HuH-7.5 (cell line): ENCODE measurements at places on chromosomes 7 and 10.

GRCh38 chr10:3699916-3700315, 85.1 kb downstream of the KLF6 start:
- no peak for DNase-seq

- no peak for DNase-seq
Measured at GRCh38 chr10:27912231-27912630, 86.6 kb downstream of the ODAD2 start.

DNA sequence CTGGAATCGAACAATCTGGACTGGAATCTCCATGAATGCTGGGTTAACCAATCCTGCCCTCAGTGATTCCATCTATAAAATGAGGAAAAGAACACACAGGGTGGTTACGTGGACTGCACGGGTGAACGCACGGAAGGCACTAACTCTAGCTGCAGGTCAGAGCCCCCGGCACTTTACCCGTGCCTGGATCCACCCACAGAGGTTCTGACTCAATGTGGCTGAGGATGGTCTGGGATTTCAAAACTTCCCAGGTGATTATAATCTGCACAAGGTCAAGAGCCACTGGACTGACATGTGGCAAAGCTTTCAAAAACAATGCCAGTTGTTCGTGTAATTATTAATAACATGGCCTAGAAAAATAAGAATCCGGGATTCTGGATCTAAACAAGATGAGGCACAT, 29.2 kb downstream of the KIAA1549 start:
- DNase-seq, result no peak

DNA sequence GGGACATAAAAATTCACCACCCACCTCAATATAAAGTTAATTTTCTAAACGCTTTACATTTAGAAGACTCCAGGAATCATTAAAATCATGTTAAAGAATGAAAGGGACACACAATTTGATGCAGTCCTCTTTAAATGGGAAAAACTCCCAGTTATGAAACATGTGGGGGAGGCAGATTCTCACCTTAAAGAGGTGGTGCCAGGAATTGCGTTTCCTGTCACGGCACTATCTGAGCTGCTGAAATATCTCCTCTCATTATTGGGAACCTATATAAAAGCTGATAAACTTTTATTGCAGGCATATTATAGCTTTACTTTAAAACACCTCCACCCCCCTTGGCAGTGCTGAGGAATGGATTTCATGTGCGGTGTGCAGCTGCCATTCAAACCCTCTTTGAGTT, 94.8 kb upstream of the SORCS3 start:
- DNase-seq, result no peak

DNA sequence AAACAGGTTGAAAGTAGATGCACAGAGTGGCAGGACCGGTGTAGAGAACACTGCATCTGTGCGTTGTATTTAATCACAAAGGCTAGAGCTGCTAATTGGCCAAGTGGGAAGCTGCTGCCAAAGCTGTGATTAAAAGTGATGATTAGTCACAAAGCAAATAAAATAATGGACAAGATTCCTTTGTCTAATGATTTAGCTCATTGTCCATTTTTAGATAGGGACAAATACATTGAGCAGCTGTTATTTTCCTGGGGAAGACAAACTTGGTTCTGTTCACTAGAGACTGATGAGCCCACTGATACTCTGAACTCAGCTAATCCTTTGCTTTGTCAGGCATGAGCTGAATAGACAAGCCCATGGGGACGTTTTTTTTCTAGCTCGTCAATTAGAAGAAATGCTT, 19.7 kb downstream of the UBE3C start:
- no peak for DNase-seq

- DNase-seq, result no peak
Measured at GRCh38 chr10:71184421-71184820, 27.9 kb upstream of the UNC5B start.

GRCh38 chr7:39824456-39825200, 125.4 kb upstream of the CDK13 start:
- no peak for DNase-seq

GRCh38 chr7:44244282-44244681, 43.5 kb downstream of the YKT6 start:
- peak; percentile 68 for DNase-seq

DNA sequence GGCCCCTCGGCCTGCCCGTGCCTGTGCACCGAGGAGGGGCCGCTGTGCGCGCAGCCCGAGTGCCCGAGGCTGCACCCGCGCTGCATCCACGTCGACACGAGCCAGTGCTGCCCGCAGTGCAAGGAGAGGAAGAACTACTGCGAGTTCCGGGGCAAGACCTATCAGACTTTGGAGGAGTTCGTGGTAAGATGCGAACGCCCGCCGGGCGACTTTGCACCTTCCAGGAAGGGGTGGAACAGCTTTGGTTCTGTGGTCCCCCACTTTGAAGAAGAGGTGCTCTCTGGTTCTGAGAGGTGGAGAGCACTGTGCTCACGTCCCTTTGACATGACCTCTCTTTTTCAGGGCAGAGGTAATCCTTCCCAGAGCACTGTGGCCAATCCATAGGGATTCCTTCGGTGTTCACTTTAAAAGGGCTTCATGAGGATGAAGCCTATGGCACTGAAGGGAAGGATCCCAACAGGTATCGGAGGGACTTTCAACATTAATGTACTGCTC, 2.6 kb downstream of the VWC2 start:
- no peak for DNase-seq

DNA sequence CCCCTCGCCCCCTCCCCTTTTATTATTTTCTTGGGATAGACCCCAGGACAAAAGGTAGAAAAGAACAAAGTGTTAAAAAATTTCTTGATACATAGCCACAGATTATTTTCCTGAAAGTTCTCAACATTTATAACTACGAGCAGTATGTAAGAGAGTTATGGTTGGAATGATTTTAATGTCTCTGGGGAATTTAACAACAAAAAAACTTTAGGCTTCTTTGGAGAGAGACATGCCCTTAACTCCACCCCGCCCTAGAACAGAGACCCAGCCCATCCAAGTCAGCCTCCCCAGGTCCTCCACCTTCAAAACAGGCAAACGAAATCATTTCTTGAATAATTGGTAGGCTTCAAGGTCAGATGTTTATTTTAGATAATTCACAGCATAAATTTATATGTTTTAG, 97.1 kb downstream of the TCF7L2 start:
- DNase-seq, result no peak

- DNase-seq, result no peak
Measured at GRCh38 chr7:81299711-81300110, 380.9 kb upstream of the SEMA3C start.

DNA sequence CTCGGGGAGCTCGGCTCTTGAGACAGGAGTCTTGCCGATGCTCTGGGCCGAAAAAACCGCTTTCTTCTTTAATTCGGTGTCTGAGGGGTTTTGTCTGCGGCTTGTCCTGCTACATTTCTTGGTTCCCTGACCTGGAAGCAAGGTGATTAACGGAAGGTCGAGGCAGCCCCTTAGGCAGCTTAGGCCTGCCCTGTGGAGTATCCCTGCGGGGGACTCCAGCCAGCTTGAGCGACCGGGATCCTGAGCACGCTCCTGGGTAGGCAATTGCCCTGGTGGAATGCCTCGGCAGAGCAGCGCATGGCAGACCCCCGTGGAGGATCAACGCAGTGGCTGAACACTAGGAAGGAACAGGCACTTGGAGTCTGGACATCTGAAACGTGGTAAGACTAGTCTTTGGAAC, 30.5 kb upstream of the GHITM start:
- DNase-seq, result no peak

DNA sequence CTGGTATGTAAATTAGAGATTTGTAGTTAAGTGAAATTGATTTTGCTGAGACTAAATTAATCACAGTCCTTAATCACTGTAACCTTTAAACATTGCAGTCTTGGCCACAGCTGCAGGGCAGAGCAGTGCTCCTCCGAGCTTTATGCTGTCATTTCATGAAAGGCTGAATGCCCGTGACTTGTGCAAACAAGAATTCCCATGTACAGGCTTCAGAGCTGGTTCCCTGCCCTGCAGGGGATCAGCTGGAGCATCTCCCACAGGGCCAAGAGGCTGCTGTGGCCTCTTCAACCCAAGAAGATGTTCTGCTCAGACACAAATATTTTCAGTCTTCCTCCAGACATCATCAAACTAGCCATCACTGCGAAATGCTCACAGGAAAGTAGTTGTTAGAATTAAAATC, 419.1 kb downstream of the AUTS2 start:
- DNase-seq, result no peak

DNA sequence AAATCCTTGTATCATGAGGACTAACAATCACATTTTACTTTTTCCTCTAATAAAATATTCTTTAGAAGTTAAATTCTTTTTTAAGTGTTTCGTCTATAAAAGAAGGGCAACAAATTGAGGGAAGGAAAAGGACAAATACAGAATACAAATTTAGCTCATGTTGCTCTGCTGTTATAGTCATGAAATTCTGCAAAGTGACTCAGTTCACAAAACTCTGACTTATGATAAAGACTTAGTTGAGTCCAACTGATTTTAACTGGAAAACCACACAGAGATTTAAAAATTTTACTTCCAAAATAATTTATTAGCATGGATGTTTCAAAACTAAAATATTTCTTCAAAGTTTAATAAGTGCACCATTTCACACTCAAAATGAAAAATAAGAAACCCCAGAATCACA, 75.0 kb upstream of the GPR22 start:
- no peak for DNase-seq

- peak; percentile 25 for DNase-seq
Measured at GRCh38 chr10:50991456-50992355, 82.6 kb upstream of the PRKG1 start.

DNA sequence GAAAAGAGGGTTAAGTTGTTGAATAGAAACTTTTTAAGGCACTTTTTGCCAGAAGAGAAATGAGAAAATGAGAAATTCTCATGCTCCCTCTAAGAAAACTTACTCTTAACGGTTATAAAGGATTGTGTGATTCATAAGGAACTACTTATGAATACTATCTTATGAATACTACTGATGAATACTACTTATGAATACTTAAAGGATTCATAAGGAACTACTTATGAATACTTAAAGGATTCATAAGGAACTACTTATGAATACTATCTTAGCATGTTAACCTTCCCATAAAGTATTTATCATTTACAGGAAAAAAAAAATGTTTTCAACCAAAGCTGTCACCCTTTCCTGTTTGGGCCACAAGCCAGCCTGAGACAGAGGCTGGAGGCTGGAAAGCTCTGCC, 53.1 kb upstream of the UCN3 start:
- DNase-seq, result no peak

GRCh38 chr7:29008590-29008989, 50.5 kb upstream of the TRIL start:
- DNase-seq, result no peak

GRCh38 chr10:21807180-21807579, 196.3 kb downstream of the DNAJC1 start:
- no peak for DNase-seq

DNA sequence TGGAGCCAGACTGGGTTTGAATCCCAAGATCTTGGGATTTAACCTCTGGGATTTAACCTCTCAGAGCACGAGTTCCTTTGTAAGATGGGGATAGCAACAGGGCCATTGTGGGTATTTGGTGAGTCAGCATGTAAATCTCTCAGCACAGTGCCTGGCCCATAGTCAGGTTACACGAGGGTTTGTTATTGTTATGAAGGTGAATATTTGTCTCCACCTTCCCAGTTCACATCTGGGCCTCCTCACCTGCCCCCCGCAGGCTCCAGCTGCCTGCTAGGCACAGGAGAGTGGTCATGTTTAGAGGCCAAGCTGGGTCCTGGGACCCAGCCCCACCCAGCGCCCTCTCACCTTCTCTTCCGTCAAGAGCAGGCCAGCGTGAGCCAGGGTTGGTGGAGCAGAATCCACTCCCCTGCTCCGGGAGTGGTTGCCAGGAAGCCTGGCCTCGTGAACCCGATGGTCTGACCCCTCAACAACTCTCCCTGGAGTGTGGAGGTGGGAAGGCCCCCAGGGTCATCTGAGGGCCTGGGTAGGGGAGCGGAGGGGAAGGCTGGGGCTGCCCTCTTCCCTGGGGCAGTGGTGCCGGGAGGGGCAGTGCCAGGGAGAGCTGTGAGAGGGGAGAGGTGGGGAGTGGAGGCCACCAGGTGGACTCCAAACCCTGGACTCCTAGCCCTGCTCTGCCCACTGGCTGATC, 26.0 kb downstream of the FAM241B start:
- DNase-seq, result no peak

GRCh38 chr7:143419880-143420279, 11.2 kb upstream of the EPHA1 start:
- no peak for DNase-seq

DNA sequence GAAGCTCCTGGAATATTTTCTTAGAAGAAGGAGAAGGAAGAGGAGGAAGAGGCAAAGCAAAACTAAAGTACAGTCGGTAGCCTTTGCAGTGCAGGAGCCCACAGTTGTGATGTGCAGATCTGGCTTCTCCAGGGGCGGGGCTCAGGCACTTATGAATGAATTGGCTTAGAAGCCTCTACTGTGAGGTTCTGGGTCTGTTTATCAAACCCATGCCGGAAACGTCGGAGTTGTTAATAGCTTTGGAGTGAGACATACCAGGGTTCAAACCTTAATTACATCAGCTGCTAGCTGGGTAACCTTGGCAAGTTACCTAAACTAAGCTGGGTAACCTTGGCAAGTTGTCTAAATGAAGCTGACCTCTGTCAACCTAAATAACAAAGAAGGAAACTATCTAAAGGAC, 89.3 kb upstream of the PITRM1 start:
- no peak for DNase-seq

GRCh38 chr7:18740579-18740988, 245.0 kb downstream of the HDAC9 start:
- DNase-seq, result no peak

- DNase-seq, result peak; percentile 36
Measured at GRCh38 chr10:71486484-71487114, 89.9 kb downstream of the CDH23 start.

- DNase-seq, result no peak
Measured at GRCh38 chr7:140831724-140832123, 93.0 kb downstream of the BRAF start.

GRCh38 chr10:69201045-69201444, 19.1 kb upstream of the HKDC1 start:
- no peak for DNase-seq

GRCh38 chr7:17405786-17406185, 107.3 kb downstream of the AHR start:
- DNase-seq, result no peak

- DNase-seq, result no peak
Measured at GRCh38 chr10:48714088-48714487, 29.4 kb downstream of the WDFY4 start.

DNA sequence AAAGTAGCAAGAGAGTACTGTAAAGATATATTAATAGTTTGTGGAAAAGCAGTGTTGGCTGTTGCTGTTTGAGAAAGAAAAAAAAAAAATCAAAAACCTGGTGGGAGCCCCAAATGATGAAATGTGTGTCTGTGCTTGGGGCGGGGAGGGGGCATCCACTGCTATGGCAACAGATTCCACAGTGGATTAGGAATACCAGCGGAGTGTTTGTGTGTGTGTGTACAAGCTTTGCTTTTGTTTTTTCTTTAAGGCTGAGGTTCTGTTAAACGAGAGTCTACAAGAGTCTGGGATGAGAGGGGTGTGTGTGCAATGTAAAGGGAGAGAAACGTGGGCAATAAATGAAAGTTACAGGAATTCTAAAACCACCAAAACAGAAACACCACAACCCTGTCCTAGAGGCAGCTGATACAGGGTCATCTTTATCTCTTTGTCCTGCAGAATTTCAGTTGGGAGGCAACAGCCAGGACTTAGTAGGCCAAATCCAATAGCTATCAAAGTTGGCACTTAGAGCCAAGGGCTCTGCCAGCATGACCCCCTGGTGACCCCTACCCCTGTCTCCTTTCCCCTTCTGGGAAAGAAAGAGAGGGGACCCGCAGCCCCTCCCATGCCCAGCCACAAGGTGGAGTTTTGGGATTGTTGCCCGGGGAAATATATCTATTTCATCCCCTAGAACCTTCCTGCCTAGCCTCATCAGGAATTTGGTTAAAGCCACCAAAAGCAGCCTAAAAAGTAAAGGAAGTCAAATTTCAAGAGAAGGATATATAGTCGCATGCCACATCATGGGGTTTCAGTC, 85.4 kb downstream of the OSBPL3 start:
- no peak for DNase-seq

- DNase-seq, result no peak
Measured at GRCh38 chr10:20874261-20874660, 22.9 kb downstream of the NEBL start.
